Lung microvascular endothelial cell (primary cell): ENCODE measurements at places on chromosomes 4 and X. TPM values are rescaled to one million over a fixed set of nuclear protein-coding genes. Genes with fewer than 3 reads are reported as not detected.

DNA sequence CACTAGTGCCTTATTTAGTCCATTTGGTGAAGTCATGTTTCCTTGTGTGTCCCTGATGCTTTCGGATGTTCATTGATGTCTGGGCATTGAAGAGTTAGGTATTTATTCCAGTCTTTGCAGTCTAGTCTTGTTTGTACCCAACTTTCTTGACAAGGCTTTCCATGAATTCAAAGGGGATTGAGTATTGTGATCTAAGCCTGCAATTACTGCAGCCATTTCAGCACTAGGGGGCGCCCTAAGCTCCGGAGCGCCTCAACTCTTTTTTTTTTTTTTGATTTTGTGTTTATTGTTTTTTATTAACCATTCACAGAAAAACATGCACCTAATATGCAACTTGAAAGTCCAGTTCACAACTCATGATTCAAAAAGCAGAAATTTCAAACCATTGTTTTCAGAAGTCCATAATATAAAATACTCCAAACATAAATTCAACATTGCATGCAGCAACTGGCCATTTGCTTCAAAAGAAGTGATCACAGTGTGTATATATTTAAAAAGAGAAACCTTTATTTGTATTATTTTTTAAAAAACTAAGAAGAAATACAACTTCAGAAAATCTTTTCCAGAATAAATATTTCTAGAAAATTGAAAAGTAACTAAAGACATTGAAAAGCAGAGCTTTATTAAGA is 59.2 kb downstream of the PTPN13 start:
- peak; percentile 43 for DNase-seq

GRCh38 chrX:155434906-155435743 is 23.3 kb downstream of the F8A3 start:
- DNase-seq: no peak

- DNase-seq: no peak
These were observed 184.1 kb upstream of the LNX1 start for GRCh38 chr4:53775381-53775780.

- DNase-seq: no peak
These were observed 154.4 kb upstream of the RPL34 start for GRCh38 chr4:108465886-108466500.

GRCh38 chrX:148917441-148917840 is 417.0 kb downstream of the AFF2 start:
- DNase-seq: no peak

DNA sequence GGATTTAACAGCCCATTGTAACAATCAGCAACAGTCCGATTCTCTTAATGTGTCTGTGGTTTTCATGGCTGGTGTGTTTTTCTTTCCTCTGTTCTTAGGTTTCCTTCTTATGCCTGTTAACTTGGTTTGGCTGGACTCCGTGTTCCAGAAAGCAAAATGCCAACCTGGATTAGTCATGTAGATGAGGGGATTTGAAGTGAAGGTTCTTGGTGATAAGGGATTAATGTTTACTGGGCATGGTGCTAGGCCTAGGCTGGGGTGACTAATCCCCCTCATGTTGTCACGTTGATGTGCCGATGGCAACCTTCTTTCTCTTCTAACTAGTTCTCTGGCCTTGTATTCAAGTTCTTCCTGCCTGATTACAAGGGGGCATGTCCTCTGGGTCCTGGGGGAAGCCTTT is 85.9 kb downstream of the REPS2 start:
- no peak for DNase-seq

GRCh38 chr4:98639108-98639507 is 19.3 kb downstream of the TSPAN5 start:
- DNase-seq: no peak

DNA sequence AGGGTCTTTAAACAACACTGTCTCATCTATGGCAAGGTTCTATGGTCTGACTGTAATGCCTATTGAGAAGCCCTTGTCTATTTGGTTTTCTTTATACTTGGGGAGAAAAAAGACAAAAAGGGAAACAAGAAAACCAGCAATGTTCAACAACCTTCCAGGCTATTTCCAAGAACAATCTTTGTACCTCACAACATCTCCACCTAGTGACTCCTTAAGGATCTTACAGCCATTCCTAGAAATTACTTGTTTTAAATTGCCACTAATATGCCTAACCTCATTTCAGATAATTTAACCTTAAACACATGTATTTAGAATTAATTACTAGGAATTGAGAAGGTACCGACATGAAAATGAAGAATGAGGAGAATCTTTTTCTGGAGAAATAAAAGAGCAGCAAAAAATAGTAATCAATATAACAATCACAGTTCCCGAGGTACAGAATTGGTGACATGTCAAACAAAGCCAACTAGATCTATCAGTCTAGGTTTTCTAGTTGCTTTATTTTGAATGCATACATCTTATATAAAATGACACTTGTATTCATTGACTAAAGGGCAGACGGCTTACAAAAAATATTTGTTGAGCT is 1.6 kb upstream of the RBM46 start:
- DNase-seq: peak; percentile 30

GRCh38 chrX:6968231-6968630 is 179.3 kb upstream of the STS start:
- no peak for DNase-seq

- DNase-seq: no peak
These were observed 28.0 kb upstream of the ATP6AP2 start for GRCh38 chrX:40552768-40553167.

GRCh38 chr4:129994715-129995114 is 898.8 kb downstream of the C4orf33 start:
- DNase-seq: no peak

DNA sequence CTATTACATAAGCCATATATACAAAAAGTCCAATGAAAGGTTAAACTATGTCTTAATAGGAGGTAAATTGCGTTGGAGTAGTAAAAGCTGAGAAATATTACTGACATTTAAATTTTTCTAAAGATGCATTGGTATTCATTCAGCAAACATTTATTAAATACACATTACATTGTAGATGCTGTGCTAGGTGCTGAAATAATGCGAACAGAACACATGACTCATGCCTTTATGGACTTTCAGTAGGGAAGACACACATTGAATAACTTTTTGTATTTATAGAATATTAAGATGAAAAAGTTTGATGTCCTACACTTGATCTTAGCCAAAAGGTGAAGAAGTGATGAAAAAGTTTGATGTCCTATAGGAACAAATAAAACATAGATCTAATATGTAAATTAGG is 871.1 kb upstream of the SLIT2 start:
- DNase-seq: no peak

- DNase-seq: no peak
These were observed 178.3 kb downstream of the RASL11B start for GRCh38 chr4:53040459-53040815.

- no peak for DNase-seq
These were observed 471.8 kb upstream of the FTHL17 start for GRCh38 chrX:31543634-31544033.

- DNase-seq: no peak
These were observed 12.7 kb upstream of the HHIP start for GRCh38 chr4:144633215-144633614.

DNA sequence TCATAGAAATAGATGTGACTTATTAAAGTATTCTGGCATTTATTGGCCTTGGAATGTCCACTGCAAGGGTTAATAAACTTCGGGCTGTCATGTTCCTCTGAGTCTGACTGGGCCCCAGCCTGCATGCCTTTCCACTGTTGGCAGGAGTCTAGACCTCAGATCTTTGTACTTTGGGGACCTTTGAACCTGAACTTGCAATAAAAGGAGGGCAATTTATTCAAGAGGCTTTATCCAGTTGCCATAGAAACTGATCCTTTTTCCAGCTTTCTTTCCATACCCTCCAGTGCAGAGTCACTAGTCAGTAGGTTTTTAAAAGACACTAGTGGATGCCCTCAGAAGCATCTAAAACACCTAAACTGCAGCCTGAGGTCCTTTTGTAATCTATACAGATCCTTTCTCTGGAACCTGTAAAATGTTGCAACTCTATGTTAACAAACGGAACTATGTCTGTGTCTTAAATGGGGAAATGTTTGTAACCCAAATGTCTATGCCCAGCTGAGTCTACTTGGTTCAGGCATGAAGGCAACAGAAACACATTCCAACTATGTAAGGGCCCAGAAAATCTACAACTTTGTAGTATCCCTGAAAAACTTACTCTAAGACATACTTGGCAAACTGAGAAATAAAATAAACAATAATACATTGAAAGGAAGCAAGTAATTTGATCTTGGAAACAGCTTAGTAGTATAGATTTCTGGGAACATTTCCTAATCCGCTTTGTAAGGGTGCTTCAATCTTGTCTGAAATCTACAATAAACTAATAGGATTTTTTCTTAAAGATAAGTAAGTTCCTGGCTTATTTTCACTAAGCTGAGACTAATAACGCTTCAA is 41.5 kb downstream of the SOWAHB start:
- DNase-seq: no peak

CPLX1 gene
- total RNA-seq: not detected in 2 replicates

ZNF157 gene
- not detected in 2 replicates for total RNA-seq

ENPEP gene
- under 0.01 TPM in 1 of 2 replicates, not detected in the other for total RNA-seq

NEUROG2 gene
- not detected in 2 replicates for total RNA-seq

PNCK gene
- total RNA-seq: not detected in 2 replicates

CT45A1 gene
- not detected in 2 replicates for total RNA-seq
